Eye (tissue), 1 donor: ENCODE measurements at places on chromosomes 2 and 18.

GRCh38 chr18:45049578-45050319 is 369.1 kb downstream of the SETBP1 start:
- DNase-seq, result no peak

DNA sequence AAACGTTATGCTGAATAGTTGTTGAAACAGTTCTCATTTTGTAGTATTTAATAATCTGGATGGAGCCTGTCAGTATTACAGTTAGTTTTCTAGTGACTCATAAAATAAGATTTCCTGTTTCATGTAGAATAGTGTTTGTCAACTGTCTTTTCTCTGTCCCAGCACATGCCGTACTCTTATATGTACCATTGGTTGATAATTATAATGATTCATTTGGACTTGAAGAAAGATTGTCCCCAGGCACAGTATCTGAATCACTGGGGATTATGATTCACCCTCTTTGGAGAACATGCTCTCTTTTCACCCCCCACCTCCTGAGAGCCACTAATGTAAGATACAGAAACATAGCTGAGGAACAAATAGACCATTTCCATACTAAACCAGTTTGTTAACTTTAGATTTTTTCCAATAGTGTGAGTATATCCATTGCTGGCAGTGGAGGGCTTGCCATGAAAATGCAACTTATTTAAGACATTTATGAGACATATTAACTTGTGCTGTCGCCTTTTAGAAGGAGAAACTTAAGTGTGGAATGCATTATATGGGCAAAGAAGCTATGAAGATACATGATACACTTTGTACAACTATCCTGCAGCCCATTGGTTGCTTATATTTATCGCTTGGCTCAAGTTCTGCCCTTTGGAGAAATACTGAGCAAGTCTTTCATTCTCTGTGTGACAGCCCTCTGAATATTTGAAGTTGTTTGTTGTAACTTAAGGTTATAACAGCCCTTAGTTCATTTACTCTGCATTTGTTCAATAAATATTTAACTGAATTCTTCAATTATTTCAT is 12.4 kb downstream of the COPS8 start:
- DNase-seq, result no peak

DNA sequence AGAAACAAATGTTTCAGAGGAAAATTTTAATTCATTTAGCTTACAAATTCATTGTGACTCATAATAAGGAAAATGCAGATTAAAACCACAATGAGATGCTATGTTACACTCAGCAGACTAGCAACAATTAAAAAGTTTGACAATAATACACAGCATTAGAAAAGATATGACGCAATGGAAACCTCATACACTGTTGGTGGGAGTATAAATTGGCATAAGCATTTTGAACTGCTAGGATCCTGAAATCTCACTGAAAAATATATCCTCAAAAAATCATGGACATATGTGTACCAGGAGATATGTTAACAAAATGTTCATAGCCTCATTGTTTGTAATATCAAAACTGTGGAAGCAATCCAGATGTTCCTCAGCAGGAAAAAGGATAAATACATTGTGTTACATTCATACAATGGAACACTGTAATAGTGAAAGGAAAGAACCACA is 13.7 kb downstream of the CALCRL start:
- no peak for DNase-seq

GRCh38 chr2:195659982-195660890 is 3.2 kb downstream of the SLC39A10 start:
- DNase-seq, result peak; percentile 90

DNA sequence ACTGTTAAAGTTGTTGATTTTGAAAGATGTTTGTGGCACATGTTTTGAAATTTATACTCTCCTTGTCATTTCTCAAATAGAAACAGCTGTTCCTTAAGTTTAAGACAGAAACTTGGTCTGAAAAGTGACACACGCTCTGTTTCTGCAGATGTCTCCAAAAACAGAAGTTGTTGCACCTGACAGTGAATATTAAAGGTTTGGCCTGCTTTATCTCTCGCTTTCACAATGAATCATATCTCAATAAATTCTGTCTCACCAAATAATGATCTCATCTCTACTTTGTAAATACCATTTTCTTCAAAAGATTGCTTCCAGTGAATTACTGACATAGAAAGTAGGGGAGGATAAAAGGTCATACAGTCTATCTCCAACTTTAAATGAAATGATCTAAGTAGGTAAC is 294.9 kb upstream of the SYT4 start:
- DNase-seq, result no peak

- DNase-seq, result no peak
These were observed 44.8 kb downstream of the INPP4A start for GRCh38 chr2:98489486-98489885.

GRCh38 chr2:16407358-16407757 is 258.3 kb downstream of the CYRIA start:
- no peak for DNase-seq

DNA sequence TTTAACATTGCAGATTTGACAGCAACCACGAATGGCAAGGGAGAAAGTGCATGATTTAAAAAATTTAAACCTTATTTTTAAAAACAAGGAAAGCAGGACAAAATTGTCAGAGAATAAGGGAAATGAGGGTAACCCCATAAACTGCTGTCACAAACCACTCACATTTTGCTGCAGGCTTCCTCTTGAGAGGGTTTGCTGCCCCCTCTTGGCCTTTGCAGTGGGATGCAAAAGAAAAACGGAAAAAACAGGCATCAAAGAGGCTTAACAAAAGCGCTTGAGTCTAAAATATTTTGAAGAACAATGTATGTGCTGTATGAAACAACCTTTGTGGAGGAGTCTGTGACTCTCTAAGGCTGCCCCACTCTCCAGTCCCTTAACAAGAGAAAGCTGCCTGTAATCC is 91.6 kb downstream of the TMX3 start:
- peak; percentile 89 for DNase-seq

- no peak for DNase-seq
These were observed 169.3 kb downstream of the HDAC4 start for GRCh38 chr2:239231231-239232194.

DNA sequence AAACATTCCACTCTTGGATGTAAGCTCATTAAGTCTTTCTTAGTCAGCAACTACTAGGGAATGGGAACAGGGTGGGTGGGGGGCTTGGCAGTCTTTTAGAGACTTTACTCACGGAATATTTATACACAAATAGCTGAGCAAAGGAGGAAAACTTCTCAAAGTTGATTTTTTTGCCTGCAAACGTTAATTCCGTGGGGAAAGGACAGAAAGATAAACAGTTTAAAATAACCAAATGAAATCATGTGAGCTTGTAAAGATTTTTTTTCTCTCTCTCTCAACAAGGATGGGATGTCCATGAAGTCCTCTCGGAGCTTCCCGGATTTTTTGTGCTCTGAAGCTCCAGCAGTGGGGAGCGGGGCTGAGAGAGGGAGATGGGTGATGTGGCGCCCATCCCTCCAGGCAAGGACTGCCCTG is 32.2 kb upstream of the MAT2A start:
- DNase-seq, result no peak

DNA sequence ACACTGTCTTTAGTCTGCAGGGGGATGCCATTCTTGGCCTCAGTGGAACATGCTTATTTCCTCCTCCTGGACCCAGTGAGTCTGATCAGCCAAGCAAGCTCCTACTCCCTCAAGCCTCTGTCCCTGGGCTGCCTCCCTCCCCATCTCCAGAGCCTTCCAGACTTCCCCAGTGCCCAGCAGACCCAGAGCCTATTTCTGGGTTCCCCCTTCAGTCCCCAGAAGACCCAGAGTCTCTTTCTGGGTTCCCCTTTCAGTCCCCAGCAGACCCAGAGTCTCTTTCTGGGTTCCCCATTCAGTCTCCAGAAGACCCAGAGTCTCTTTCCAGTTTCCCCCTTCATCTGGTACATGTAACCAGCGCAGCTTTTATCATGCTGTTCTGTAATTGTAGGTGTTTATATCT is 17.0 kb upstream of the PKDCC start:
- no peak for DNase-seq

DNA sequence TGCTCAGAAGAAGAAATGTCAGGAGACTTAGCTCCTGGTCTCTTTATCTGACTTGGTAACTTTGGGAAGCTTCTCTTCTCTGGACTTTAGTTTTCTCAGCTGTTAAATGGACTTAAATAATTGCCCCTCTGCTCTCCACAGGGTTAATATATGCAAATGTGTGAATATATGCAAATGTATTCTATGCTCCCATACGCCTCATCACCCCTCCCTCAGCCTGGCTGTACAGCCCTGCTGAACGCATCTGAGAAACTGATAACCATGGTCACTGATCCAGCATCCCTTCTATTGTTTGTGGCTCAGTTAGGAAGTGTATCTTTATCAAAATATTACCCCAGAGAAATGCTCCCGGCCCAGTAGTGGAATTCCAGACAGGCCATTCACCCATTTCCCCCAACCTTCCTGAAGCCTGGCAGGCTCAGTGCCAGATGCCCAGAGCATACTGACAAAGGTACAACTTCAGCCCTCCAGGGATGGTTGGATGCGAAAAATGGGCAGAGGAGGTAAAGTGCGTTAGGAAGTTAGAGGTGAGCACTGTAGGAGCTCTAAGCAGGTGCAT is 103.4 kb downstream of the DYSF start:
- no peak for DNase-seq

DNA sequence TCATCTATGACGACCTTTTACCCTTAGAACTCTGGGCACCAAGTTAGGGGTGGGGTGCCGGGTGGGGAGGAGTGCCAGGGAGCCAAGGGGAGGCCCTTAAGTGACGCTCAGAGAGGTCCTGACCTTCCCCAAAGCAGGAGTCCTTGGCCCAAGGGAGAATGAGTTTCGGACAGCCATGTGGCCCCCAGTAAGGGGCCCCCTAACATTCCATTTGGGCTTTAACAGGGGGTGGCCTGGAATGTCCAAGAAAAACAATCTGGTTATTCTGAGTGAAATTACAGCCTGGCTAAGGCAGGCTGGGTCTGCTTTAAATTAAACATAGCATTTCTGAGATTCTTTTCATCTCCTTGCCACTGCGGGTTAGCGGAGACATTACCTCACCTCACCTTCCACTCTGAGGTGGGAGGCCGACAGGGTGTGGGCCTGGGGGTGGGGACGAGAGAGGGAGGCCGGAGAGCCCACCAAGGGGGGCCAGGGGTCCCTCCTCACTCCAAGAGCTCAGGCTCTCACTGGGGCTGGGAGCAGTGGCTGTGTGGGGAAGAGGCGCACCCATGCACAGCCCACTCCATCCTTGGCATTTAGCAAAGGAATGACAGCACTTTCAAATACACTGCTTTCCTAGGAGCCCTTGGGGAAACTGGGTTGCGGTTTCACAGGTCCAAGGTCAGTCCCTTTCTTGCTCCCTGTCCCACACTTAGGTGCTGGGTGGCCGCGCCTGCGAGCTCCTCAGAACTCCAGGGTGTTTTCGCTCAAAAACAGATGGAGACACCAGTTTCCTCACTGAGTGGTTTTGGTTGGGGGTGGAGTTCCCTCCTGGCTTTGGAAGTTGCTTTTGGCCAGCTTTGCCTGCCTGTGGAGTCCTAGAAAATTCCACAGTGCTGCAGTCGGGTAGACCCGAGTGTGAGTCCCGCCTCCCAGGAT is 107.4 kb downstream of the POLR1A start:
- DNase-seq, result peak; percentile 71

DNA sequence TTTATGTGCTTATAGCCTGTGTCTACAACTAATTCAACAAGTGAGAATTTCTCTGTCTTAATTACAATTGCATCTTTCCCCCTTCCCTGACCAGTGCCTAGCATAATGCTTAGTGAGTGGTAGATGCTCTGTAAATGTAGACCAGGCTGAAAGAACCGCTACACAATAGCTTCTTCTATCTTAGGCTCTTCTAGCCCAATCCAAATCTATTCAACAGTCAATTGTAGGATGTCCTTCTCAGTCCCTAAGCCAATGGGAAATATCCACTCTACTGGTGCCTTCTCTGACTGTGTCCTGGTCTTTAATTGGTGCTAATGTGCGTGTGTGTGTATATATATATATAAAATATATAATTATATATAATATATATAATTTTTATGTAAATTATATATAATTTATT is 34.1 kb upstream of the GCC2 start:
- DNase-seq, result peak; percentile 44

DNA sequence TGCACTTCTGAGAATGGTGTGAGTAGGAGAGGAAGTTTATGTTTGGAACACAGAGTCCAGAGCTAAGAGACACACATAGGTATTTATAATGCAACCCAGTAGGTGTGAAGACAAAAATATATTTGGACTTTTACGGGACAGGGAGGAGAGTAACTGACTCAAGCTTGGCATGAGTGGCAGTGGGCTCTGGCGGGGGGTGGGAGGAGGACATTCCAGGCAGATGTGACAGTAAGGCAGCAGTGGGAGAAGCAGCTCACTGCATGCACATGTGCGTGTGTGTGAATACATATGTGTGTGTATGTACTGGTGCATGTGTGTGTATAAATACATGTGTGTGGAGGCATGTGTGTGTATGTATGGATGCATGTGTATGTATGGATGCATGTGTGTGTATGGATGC is 51.4 kb downstream of the DCDC2C start:
- no peak for DNase-seq

DNA sequence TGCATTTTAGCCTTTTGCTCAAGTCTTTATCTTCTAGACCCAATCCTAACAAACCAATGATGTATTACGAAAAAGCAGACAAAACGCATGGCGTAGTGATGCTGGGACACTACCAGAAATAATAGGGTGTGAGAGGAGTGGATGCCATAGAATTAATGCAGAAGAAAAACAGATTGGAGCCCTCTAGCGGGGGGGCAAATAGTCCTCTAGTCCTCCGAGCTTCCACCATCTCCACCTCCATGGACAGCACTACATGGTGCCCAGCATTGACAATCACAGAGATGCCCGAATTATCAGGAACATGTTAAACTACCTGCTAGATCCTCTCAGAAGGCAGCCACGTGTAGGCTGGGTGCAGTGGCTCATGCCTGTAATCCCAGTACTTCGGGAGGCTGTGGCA is 15.4 kb upstream of the ROCK2 start:
- no peak for DNase-seq

DNA sequence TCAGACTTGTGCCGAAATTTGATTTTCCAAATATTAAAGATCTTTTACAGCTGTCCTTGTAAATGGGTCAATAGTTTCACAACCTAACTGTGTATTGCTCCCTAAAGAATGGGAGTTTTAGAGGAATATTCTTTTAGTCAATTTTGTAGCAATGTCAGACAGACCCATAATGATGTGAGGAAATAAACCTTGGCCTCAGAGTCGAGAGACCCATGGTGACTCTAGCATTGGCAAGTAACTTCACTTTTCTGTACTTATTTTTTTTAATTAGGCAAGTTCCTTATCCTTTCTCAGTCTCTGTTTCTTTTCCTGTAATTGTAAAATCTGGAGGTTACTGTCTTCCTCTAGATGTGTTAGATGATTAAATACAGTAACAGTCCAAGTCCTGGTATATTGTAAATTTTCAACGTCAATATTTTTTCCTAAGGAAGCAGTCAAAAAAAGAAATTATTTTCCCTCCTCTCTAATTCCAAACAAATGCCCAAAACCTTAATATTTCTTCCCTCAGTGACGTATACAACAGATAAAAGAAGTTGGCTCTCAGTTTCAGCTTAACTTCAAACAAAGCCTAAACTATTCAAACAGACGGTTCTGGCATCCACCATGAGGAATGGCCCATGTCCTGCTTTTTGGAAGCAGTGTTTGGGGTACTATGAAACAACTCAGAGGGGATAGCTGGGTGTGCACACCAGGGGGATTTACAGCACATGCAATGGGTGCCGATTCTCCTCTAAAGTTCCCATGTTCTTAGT is 466.7 kb downstream of the TNS1 start:
- DNase-seq, result no peak

GRCh38 chr18:57630754-57631595 is 9.3 kb upstream of the NARS1 start:
- DNase-seq, result no peak
